ENCODE measurements at places on chromosomes 1 and 21.
A peak's percentile ranks its signal among the peaks of the same experiment; 100 is the strongest.

DNA sequence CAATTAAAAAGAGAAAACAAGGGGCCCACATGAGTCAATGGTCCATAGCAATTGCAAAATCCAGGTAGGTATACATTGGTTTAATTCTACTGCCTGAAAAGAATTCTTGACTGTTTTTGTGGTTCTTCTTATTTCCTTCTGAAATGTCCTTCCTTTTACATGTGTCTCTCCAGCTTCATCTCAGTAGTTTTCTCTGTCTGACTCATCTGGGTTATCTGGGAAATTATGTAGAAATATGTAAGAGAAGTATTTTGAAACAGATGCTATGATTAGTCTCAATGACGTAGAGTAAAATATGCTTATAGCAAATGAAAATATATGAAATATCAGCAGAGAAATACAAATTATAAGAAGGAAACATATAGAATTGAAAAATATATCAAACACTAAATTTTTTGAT is 953.2 kb downstream of the BRINP3 start:
- no peak for DNase-seq

DNA sequence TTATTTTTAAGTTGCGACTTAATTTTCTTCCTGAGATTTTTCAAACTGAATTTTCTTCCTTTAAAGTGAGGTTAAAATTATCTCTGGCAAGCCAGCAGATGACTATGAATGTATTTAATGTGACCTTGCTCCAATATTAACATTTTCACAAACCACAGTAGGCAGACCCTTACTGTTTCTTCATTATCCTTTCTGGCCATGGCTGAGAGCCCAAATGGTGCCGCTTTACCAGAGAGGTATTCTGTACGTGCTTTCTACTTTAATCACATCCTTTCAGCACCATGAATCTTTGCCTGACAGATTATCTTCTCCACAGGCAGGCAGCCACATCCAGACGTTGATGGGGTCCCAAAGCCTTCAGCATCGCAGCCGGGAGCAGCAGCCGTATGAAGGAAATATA is 129.6 kb downstream of the LRRC40 start:
- no peak for DNase-seq

DNA sequence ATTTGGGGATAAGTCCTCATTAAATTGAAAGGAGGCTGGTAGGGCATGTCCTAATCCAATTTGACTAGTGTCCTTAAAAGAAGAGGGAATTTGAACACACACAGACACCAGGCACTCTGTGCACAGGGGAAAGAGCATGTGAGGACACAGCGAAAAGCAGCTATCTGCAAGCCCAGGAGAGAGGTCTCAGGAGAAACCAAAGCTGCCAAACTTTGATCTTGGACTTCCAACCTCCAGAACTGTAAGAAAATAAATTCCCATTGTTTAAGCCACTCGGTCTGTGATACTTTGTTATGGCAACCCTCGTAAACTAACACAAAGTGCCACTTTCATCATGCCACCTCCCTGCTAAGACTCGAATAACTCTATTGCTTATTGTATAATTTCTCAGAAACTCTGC is 13.8 kb downstream of the PLA2G4A start:
- DNase-seq = no peak

DNA sequence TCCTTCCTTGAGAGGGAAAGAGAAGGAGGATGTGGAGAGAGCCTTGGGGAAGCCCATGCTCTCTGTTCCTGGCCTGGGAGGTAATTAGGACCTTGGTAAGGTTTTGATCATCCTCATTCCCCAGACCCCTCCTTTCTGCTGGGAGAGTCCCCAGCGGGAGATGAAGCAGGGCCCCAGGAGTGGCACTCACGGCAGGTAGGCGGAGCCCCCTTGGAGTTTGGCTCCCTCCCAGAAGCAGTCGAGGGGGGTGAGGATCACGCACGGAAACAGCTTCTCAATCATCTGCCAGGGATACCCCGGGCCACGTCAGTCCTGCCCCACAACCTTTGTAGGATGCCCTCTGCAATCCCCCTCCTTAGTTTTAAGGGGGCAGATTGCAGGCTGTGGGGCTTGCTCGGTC is 11.5 kb downstream of the PTCH2 start:
- no peak for DNase-seq

DNA sequence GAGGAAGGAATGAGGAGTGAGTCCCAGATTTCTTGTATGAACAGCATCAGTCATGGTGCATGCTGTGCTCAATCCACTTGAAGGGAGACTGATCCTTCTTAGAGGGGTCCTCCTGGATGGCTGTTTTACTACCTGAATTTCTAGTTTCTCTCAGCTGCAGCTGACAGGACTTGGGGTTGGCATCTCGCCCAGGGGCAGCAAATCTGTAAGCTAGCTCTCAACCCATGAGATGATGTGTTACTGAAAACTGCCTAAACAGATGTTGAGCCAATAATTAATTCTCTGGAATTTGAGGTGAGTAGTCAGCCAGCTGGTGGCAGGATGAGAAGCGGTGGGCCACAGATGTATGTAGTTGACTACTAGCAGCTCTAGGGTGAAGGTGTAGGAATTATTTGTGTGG is 19.6 kb downstream of the BACH1 start:
- DNase-seq = no peak

GRCh38 chr1:46448109-46448911 is 41.3 kb upstream of the DMBX1 start:
- DNase-seq = no peak

DNA sequence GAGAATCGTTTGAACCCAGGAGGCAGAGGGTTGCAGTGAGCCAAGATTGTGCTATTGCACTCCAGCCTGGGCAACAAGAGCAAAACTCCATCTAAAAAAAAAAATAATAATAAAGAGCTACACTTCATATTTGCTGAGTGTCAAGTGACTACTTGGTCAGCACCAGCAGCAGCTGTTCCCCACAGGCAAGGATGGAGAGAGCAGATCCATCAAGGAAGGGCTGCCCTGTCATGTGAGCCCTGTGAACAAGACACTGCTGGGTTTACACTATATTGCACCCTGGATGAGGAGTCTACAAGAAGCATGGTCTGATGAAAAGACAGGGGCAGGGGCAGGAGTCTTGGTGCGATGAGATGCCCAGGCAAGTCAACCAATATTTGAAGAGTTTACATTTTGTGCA is 3.6 kb downstream of the CTNNBIP1 start:
- DNase-seq = no peak

GRCh38 chr21:31340942-31341487 is 3.0 kb downstream of the TIAM1 start:
- DNase-seq = no peak

DNA sequence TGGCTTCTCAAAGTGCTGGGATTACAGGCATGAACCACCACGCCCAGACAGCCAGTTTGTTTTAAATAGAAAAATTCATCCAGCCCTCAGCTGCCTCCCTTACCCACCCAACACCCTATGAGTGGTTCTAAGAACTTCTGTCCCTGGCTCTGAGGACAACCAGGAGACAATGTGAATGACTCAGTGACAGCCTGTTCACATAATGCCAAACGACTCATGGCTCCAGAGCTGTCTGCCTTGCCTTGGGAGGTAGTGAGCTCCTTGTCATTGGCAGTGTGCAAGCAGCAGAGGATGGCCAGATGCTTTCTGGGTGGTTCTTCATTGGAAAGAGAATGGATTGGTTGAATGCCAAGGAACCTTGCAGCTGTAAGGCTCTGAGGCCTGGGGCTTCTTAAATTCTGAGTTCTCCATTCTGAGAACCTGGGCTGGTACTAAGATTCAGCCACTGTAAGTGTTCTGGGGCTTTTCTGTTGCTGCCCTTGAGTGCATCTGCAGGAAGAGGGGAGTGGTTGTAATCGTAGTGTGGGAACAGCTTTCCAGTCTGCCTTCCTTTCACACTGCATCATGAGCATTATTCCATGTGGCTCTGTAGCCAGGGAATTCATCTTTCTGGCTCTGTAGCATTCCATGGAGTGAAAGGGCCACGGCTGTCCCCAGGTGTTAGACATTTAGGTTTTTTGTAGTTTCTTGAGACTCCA is 5.8 kb downstream of the SERINC2 start:
- DNase-seq = no peak

- no peak for DNase-seq
Observed at GRCh38 chr1:110800079-110800478, 72.9 kb upstream of the CD53 start.

DNA sequence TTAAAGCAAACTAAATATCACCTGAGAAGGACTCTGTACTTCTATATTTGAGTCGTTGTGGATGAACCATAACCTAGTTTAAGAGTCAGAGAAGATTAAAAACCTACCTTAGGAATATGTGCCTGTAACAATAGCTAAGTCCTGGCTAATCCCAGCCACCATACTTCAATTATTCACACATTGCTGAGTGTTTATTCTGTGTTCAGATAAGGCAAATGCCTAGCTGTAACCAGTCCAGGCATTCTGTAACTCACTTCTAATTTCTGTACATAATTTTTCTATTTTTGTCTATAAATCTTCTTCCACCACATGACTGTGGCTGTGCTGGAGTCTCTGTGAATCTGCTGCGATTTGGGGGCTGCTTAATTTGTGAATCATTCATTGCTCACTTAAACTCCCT is 441.9 kb upstream of the ADAMTS5 start:
- DNase-seq = no peak

GRCh38 chr1:200512191-200512590 is 102.4 kb upstream of the ZNF281 start:
- DNase-seq = no peak

DNA sequence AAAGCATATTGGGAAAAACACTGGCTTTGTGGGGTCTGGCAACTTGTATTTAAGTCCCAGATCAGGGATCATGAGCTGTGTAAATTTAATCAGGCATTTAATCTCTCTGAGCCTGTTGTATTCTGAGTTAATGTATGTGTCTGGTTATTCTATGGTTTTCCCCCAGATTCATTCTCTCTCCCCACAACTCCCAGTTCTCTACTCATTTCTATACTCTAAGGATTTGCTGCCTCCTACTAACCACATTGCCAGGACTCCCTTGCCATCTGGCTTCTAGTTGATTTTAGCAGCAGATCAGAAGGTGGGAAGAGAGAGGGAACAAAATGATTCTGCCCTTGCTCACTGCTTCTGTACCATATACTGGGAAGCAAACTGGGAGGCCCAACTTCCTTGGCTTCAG is 31.4 kb upstream of the S1PR1 start:
- DNase-seq = no peak

DNA sequence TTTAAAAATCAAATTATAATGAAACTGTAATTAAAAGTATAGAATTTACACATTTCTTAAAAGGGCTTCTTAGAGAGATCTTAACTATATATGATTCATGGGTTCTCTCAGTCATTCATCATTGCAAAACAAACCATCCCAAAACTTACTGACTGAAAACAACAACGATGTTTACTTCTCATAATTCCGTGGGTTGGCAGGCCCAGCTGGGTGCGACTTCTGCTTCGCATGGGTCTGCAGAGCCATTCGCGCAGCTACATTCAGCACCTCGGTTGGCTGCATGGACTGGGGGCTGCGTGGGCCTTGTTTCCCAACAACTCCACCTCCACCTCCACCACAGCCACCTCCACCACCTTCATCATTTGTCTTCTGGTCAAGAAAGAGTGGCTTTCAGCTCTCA is 4.0 kb downstream of the SLAMF8 start:
- no peak for DNase-seq

GRCh38 chr1:6724517-6725141 is 23.0 kb upstream of the DNAJC11 start:
- no peak for DNase-seq

GRCh38 chr1:26785611-26786436 is 1.9 kb upstream of the PIGV start:
- no peak for DNase-seq

DNA sequence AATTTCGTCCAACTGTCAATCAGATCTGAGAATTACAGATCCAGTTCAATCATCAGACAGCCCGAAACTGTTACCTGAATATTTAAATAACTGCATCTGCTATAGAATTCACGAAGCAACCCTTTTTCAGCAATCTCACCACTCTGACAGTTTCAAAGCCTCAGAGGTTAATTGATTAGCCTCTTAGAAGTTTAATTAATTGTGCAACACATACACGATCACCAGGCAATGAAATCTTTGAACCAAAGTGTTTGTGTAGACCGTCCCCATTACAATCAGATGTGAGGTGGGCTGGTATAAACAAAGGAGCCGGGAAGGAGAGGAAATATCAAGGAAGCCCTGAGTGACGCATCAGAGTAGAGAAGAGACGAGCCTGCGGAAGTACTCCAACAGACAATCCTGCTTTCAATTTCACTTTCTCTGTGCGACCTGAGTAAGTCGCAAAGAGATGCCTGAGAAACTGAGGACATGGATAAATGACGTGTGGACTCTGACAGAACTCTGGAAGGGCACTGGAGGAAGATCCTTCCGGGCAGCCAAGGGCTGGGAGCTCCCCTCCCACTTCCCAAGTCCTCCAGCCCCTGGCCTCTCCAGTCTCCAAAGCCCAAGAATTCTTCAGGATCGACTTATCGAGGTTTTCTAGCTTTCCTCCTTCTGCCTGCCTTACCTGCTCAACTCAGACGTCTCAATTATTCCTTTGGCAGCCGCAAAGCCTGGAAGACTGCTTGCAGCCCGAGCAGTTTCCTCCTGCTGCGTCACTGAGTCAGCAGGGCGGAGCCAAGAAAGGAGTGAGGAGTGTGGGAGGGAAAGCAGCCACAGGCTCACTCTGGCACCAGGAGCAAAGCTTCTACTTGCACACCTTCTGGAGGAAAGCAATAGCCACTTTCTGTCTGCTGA is at the start of gene RNASEL:
Gene RNASEL, minus strand, starts transcription at position 757 of the 897 bp plus-strand sequence. CDS start 2,450 bp downstream, outside the sequence.
- peak; percentile 31 for DNase-seq

- DNase-seq = no peak
Observed at GRCh38 chr1:87763483-87763882, 434.8 kb downstream of the LMO4 start.

- no peak for DNase-seq
Observed at GRCh38 chr1:164855716-164856329, 296.8 kb downstream of the PBX1 start.

GRCh38 chr1:29932626-29933025 is 696.3 kb downstream of the PTPRU start:
- no peak for DNase-seq

DNA sequence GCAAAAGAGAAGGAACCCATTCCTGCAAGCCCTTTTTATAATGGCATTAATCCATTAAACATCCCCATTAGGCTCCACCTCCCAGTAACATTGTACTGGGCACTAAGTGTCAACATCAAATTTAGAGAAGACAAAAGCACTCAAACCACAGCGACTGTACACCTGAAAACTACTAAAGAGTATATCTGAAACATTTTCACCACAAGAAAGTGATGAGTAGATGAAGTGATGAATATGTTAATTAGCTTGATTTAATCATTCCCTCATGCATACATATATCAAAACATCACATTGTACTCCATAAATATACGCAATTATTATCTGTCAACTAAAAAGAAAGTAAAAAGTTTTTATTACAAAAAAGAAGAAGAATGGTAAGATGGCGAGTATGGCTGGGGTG is 26.4 kb downstream of the ACP6 start:
- no peak for DNase-seq

Measured in stimulated activated CD8-positive, alpha-beta memory T cell treated with anti-CD3 and anti-CD28 coated beads, Interleukin-4, amount 100 ng/mL, for 24 hours (primary cell).